ENCODE measurements at places on chromosomes 11 and 22.

GRCh38 chr22:16959345-16959930 lies 48.6 kb downstream of the GAB4 start:
- DNase-seq: no peak

GRCh38 chr11:35012467-35013191 lies 96.2 kb downstream of the PDHX start:
- no peak for DNase-seq

DNA sequence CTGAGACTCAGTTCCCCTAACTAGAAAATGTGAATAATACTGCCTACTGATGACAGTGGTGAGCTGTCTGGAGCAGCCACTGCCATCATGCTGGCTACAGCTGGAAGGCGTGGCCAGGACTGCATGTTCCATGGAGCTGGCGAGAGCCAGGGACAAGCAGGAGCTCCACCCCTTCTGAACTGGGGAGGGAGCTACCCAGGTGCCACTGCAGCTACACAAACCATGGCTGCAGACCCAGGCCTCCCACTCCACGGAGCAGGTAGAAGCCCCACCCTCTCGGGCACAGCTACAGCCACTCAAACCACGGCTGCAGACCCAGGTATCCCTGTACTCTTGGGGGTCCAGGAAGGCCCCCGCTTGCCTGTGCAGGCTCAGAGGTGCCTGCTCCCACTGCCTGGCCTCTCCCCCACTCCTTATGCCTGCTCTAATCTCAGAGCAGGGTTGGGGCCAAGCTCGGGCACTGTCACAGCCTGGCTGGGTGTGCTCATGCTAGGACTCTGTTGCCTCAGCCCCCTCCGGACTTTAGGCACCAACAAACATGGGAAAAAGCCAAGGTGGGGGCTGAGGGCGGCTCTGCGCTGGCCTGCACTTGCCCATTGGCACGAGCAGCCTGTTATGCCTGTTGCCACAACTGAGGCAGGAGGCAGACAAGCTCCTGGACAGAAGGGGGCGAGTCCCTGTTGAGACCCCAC lies 51.7 kb downstream of the RAB30 start:
- no peak for DNase-seq

- DNase-seq: no peak
Measured at GRCh38 chr11:64123679-64124078, 42.2 kb downstream of the MACROD1 start.

GRCh38 chr11:133842730-133843129 lies 2.6 kb downstream of the SPATA19 start:
- DNase-seq: no peak

GRCh38 chr11:46387919-46388618 lies 3.5 kb downstream of the CHRM4 start:
- DNase-seq: no peak

DNA sequence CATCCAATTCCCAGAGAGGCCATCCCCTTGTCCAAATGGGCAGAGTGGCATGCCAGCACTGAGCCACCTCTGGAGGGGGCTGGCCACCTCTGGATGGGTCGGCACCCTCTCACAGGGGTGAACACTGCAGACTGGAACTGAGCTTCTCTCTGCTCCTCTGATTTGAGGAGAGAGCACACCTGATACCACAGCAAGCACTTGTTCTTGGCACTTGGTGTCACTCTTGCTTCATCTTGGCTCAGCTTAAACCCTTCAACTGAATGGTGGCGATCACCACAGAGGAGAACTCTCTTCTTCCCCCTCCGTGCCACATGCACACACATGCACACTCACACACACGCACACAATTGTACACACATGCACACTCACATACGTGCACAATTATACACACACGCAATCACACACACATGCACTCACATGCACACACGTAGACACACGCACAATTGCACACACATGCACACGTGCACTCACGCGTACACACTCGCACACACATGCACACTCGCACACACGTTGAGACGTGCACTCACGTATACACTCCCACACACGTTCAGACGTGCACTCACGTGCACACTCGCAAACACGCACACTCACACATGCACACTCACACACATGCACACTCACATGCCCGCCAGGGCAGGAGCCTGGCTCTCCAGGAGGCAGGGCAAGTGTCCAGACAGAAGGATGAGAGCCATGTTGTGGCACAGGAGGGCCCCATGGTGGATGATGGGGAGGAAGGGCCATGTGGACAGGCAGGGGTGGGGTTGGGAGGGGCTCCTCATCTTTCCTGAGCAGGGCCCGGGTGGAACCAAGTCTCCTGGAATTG lies 23.4 kb downstream of the OVOL1 start:
- DNase-seq: no peak

DNA sequence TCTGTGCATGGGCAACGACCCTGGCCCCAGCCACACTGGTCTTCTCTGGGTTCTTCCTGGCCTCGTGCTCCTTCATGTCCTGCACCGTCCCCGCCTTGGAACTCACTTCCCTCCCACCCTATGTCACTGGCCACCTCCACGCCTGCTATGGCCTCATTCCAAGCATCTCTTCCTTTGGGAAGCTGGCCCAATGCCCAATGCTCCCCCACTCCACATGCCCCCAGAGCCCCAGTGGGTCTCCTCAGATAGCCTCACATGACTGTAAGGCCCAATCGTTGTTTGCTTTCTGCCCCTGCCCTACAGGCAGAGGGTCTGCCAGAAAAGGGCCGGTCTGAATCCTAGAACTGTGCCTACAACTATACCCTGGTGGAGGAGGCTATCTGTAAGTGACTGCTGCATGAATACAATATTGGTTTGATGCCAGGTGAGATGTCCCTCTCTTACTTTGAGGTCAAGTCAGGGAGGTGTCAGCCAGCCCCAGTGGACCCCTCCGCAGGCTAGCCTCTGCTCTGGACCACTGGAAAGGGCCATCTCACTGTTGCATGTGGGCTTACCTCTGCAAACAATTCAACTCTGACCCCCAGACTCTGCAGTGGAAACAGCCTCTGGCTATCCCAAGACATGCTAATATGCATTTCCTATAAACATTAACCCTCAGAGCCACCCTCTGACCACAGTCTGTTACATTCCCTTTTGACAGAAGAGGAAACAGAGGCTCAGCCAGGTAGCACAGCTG lies 2.1 kb upstream of the GNAZ start:
- DNase-seq: no peak

GRCh38 chr11:11432621-11433319 lies 79.7 kb upstream of the CSNK2A3 start:
- DNase-seq: no peak

DNA sequence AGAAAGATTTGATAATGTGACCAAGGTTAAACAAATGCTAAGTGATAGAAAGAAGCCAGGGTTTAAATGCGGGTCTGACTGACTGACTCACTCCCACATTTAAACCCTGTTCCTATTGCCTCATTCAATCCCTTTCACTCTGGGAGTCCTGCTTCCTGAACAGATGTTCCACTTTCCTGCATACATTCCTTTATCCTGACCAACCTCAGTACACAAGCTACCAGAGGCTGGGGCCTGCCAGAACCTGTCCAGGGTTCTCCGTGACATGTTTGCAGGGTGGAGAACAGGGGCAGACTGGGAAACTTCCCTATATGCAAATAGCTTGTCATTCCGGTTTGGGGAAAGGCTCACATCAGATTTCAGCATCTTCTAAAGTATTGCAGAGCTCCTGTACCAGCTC lies 3.0 kb upstream of the ANKK1 start:
- DNase-seq: peak; percentile 67

DNA sequence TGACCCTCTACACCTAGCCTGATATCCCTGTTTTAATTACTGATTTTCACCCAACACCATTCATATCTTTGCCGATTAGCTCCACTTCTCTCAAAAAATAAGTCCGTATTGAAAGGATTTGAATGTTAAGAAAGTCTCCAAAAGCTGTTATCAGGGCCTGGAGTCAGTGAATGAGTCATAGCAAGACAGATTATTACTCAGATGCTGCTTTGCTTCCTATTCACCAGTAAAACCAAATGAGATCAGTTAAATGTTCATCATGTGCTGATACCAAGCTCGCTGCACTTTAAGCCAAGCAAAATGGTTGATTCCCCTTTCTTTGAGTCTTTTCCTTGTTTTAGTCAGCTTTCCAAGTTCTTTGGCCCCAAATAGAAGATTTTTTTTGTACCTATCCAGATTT lies 228.4 kb downstream of the FAT3 start:
- peak; percentile 75 for DNase-seq

GRCh38 chr11:19966441-19966840 lies 193.8 kb downstream of the DBX1 start:
- no peak for DNase-seq

- no peak for DNase-seq
Measured at GRCh38 chr11:108218455-108218854, 4.0 kb downstream of the NPAT start.

DNA sequence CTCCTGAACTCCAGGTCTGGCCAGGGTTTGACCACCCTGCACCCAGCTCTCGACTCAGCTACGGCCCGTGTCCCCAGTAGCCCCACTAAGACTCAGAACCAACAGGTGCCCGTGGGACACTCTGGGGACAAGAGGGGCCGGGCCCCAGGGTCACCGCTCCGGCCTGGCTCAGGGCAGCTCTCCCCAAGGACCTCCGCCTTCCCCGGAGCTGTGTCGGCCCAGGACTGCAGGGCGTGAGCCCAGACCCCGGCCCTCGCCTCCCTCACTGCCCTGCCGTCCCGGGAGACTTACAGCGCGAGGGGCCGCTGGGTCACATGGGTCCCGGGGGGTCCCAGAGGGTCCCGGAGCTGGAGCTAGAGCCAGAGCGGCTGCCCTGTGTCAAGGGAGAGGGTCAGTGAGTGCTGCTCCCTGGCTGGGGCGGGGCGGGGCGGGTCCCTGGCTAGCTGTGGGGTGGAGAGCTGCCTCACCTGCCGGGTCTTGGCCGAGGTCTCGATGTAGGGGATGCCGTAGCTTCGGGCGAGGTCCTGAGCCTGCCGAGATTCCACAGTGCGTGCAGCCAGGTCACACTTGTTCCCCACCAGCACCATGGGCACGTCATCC lies 2.3 kb downstream of the HRAS start:
- no peak for DNase-seq

DNA sequence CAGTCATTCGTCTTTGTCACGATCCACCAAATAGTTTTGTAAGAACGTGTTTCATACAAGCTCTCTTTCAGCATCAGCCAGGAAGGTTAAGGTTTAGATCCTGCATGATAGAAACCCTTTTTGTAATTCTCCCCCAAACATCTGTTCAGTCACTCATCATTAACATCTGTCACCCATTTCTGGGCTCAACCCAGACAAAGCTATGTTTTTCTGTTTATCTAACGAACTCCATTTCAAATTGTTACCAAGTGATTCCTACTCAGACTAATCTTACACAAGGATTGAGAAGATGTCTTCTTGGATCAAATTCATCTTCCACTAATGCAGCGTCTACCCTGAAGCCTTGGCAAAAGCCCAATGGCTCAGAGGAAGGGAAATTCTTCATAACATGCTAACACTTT lies 58.8 kb downstream of the FZD4 start:
- DNase-seq: peak; percentile 91

DNA sequence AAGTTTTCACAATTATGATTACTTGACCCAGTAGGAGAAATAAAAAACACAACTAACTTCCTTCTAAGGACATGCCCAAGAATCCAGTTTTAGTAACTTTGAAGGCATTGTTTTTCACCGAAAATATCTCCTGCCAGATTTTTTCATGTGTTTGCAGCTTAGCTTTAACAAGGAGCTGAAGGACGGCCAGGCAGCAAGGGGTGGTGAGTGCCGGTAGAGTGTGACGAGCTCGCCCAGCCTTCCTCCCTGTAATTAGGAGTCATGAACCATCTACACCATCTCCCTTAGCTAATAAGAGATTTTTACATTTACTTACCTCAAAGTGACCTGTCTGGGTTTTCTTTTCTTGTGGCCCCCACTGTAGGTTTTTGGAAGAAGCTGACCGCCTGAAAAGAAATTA lies 72.0 kb downstream of the BMAL1 start:
- DNase-seq: no peak

DNA sequence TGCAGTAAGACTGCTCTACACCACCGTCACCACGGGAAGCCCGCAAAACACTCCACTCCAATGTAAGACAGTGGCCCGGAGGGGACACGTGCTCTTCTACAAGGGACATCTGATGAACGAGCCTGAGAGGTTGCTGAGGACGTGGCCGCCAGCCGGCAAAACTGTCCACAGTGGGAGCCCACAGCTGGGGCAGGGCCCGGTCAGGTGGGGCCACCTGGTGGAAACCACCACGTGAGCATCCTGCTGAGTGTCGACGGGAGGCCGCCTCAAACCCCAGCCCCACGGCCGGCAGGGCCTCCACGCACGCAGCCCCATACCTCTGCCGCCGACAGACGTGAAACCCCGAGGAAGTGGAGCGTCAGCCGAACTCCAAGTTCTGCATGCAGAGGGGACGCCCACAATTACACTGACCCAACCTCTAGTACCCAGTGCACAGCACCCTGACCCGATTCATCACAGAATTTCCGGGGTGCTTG lies 42.6 kb downstream of the BRD1 start:
- DNase-seq: no peak

GRCh38 chr22:23789638-23790037 lies 2.9 kb downstream of the SMARCB1 start:
- DNase-seq: no peak

DNA sequence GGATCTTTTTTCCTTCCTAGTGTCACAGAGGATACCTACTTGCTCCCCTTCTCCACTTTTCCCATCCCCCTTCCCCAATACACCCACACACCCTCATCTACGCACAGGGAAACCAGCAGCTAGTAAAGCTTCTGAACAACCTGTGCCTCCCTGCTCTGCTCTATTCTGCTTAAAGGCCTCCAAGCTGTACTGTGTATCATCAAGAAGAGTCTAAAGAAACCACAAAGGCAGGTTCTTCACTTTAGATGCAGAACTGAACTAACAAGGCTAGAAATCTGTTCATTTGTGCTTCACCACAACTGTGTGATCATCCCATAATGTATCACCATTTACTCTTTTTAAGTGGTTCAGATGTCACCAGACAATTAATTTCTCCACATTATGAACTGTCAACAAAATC lies 132.5 kb downstream of the SGSM3 start:
- DNase-seq: no peak

DNA sequence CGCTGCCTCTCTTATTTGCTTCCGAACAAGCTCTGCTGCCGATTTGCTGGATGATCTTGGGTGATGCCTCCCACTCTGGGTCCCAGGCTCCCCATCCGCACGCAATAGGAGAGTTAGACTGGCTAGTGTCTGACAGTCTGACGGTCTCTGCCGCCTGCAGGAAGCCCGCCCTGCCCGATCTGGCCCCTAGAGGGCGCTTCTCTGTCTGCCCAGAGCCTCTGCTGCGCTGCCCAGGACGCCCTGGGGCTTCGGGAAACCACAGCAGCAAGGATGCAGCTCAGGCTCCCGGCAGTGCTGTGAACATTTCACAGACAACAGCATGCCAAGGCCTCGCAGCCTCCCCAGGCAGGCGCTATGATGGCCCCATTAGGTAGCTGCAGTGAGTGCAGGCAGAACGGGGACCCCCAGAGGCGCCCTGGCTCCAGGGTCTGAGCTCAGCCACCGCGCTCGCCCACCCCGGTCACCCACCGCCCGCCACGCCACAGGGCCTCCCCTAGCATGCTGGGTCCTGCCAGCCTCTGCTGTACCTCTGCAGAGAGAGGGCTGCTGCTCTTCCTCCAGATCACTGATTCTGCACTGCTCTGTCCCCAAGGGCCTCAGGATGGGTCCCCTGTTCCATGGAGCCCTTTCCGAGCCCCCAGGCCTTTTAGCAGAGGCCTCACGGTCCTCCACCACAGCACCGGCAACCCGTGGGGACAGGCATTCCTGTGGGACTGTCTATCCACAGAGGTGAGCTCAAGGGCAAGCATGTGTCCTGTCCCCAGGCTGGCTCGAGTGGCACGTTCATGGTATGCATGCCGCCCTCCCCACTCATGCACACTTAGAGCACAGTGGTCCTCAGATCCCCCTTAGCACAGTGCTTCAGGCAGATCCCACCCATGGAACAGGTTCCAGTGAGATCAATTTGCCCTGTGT lies 4.3 kb upstream of the BAIAP2L2 start:
- DNase-seq: peak; percentile 88

Measured in EH (cell line).